ENCODE measurements at places on chromosomes 7 and 10. TPM values are rescaled to one million over a fixed set of nuclear protein-coding genes. Genes with fewer than 3 reads are reported as not detected.

Gene AKR1C1
- total RNA-seq, result 568 TPM

Gene SFMBT2
- total RNA-seq, result 6.5 TPM

Gene UBTD1
- total RNA-seq, result 16.1 TPM

Gene TSPAN15
- 35.0 TPM for total RNA-seq

Gene CPED1
- 39.2 TPM for total RNA-seq

Gene IRF5
- total RNA-seq, result 1.2 TPM

Gene NEBL
- total RNA-seq, result 1.5 TPM

Gene MCMBP
- 43.8 TPM for total RNA-seq

Gene LDB3
- total RNA-seq, result 2,187 TPM

Gene ABHD11
- 7.2 TPM for total RNA-seq

Gene RNLS
- 9.2 TPM for total RNA-seq

Gene ZNF716
- not detected for total RNA-seq

Gene GDF2
- not detected for total RNA-seq

Gene RBP4
- total RNA-seq, result 2.8 TPM

Gene LIPM
- not detected for total RNA-seq

Gene PDK4
- 386 TPM for total RNA-seq

Gene CC2D2B
- 0.09 TPM for total RNA-seq

Gene TMEM26
- total RNA-seq, result 0.10 TPM

Gene HDAC9
- 21.9 TPM for total RNA-seq

Measured in psoas muscle (tissue), 8 donors.